ENCODE measurements at places on chromosomes 6 and 20. TPM values are rescaled to one million over a fixed set of nuclear protein-coding genes. Genes with fewer than 3 reads are reported as not detected.

DNA sequence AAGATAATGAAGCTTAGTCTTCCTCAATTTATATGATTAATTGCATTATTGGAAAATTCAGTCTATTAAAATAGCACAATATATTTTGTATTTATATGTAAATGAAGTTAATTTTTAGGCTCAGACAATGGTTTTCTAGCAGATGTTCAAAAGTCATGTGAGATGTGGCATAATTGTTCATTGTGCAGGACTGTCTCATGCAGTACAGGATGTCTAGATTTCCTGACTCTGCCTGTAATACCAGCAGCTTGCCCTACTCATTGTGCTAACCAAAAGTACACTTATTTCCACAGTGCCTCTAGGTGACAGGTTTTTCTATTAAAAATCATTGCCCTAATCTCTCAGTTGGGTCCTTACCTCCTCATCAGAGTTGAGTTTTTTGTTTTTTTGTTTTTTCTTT lies 12.4 kb downstream of the RALGAPB start:
- no peak for DNase-seq

DNA sequence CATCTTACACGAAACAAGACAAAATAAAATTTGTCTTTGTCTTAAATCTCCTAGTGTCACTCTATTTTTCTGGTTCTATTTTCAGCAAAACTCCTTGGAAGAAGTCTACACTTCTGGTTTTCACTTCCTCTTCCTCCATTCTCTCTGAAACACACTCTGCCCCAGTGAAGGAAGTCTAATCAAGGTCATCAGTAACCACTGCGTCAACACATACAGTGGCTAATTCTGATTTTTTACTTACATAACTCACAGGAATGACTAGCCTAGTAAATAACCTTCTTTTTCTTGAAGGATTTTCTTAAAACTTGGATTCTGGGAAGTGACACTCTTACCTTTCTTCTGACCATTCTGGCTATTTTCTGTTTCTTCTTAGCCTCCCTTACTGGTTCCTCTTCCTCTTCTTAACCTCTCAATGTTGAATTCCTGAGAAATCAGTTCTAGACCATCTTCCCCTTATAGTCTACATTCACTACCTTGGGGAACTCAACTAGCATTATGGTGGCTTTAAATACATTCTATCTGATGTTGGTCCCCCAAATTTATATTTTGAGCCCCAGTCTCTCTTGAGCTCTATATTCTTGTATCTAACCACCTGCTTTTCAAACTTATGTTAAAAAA lies 37.5 kb downstream of the AIG1 start:
- DNase-seq: no peak

Gene SMAP1
- 25.0 TPM for polyA plus RNA-seq

- no peak for DNase-seq
Observed at GRCh38 chr6:161103475-161103874, 111.9 kb downstream of the MAP3K4 start.

Gene RSPO3
- not detected for polyA plus RNA-seq

Gene ZNF334
- 4.0 TPM for polyA plus RNA-seq

Gene NRSN1
- not detected for polyA plus RNA-seq

Gene IL17A
- polyA plus RNA-seq: not detected

Gene EYS
- not detected for polyA plus RNA-seq
